ENCODE measurements at places on chromosomes 12 and 14.

- no peak for DNase-seq
Observed at GRCh38 chr12:96233168-96233567, 39.0 kb downstream of the ELK3 start.

DNA sequence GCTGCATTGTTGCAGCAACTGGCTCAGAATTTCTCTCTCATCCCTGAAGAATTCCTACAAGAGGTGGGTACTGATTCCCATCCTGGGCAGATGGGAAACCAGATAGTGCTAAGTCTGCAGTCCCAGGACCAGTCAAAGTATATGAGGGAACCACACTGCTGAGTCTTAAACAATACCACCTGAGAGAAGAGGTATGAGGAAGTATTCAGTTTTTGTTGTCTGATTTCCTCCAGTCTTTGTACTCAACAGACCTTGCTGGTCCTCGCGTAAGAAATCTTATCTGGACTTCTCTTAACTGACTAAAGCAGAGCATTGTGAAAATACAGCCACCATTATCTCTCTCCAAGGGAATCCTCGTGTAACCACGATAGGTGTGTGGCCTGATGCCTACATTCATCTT, 3.6 kb upstream of the EDDM3A start:
- no peak for DNase-seq

- DNase-seq = no peak
Observed at GRCh38 chr14:83533734-83534133, 1996.2 kb upstream of the FLRT2 start.

GRCh38 chr12:3040026-3040656, 37.0 kb upstream of the TSPAN9 start:
- DNase-seq = no peak

DNA sequence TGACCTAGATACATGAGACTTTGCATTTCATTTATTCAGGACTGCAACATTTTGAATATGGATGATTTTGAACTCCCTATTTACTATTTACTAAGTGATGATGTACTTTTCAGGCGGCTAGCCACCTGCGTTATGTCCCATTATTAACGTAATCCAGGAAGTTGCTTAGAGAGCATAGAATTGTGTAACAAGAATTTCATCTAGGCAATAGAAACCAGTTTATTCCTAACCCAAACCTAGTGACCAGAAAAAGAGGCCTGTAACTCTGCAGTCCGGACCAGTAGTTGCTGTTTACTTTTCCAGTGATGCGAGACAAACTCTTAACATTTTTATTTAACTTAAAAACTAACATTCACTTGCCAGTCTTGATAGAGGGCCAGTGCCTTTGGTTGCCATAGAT, 12.3 kb downstream of the NUDT4 start:
- no peak for DNase-seq

- no peak for DNase-seq
Observed at GRCh38 chr12:22431693-22432251, 97.3 kb upstream of the ST8SIA1 start.

DNA sequence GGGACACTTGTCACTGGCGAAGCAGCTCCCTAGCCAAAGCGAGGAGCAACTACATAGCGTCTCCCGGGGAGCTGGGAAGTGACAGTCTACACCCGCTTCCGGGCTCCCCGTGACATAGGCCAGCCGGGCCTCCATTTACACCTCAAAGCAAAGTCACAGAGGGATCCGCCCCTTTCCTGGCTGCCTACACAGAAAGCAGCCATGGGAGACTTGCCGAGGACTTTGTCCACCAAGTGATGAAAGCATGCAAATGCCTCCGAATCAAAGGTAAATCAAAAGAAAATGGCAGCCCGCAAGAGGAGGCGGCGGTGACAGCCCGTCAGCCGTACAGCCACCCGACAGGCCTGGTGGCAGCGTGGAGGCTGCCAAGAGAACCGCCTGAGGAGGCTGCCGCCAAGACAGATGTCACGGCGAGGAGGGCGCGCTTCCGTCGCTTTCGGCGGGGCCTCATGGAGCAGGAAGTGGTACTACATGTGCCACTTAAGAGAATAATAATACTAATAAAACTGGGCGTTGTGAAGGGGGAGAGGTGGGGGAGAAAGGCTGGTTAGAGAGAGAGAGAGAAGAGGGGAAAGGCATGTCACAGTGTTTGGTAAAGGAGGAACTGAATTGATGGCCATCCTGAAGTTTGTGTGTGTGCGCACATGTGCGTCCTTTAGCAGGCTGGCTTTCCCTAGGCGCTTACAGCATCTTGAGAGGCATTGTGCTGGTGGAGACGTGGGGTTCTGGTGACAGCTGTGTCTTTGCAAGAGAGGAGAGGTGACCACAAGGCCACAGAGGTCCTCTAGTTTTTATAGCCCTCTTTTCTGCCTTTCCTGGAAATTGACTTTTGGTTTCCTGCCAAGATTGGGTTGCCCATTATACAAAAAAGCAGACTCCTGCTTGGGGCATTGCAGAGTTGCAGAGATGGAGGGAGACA, 661.7 kb downstream of the VRK1 start:
- no peak for DNase-seq

GRCh38 chr14:100330388-100330931, 7.3 kb downstream of the SLC25A47 start:
- DNase-seq = no peak

DNA sequence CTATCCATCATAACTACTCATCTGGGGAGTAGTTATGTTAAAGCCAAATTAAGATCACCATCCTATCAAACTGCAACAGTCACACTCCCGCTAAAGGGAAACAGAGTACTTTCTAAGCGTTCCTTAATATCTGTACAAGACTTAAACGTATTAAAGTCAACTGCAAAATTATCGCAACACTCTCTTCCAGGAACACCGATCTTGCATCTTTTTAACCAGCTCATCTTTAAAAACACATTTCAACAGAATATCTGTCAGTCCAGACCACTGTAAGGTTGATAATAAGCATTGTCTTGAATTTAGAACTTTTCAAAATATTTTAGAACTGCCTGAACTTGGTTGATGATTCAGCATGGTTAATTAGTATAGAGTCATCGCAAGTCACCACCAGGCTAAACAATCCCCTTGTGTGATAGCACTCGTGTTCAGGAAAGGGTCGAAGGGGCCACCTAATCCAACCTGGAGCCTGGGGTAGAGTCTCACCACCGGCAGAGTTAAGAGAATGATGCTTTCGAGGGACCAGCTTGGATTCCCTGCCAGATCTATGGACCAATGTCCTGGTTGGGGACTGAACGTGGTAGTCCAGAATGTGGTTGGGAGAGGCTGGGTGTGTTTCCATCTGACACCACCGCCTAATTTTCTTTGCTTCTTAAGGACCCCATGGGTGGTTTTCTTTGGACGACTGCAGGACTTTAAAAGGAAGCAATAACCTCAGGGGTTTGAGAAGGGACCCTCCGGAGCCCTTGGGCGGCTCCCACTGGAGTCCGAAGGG, 890 bp downstream of the SPTLC2 start:
- DNase-seq = peak; percentile 60

- no peak for DNase-seq
Observed at GRCh38 chr12:20439626-20440025, 71.3 kb downstream of the PDE3A start.

DNA sequence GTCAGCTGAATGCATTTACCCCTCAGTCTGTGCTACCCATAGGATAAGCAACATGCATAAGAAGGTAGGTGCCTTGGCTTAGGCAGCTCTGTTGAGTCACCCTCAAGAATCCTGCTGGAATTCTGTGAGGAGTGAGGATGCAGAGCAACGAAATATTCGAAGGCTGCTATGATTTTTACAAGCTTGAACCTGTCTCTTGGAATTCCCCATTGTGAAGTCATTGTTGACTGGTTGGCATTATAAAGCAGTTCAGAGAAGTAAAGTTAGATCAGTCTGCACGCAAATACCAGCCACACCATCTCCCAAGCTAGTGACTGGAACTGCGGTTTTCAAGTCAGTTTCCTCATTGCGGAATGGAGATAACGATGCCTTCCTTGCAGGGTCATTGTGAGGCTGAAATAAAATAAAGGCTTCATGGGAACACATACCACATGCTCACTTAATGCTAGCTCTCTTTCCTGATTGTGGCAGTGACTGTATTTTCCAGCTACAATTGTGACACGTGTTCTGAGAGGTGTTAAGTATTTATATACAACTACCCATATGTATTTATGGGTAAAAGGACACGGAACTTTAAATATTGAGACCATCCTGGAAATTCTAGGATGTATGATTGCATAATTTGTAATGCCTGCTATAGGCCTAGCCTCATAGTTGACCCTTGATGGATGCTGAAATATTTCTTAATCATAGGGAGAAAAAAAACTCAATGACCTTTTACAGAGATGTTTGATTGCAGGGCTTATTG, 96.7 kb downstream of the ETV6 start:
- DNase-seq = peak; percentile 98

- no peak for DNase-seq
Observed at GRCh38 chr12:13734584-13735152, 246.7 kb downstream of the GRIN2B start.
